SW 1271 (cell line): ENCODE measurements at places on chromosomes 1 and 21.

GRCh38 chr21:41666641-41667081, 100.2 kb downstream of the RIPK4 start:
- no peak for DNase-seq

- no peak for DNase-seq
Measured at GRCh38 chr1:240914506-240914905, 302.6 kb upstream of the GREM2 start.

DNA sequence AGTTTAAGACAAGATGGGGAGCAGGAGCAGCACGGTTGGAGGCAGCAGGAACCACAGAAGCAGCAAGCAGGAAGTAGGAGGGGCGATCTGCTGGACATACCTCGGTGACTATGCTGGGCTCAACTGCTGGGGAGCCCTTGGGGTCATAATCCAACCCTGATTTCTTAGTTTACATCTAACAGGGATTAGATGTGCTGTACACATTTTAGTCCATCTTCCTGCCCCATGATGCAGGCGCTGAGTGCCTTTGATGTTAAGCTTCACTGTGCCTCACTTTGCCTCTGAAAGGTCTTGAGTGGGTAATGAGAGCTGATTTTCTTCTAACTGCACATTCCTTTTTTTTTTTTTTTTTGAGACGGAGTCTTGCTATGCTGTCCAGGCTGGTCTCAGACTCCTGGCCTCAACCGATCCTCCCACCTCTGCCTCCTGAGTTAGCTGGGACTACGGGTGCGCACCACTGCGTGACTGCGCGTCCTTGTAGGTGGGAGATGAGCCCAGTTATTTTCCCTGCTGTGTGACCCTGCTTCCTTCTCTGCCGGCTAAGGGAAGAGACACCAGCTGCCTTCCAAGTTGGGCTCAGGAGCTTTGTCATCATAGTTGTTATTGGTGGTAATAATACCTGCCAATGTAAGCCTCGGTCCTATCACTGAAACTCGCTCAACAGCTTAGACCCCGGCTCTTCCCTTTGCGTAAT, 1.1 kb upstream of the RCAN3 start:
- DNase-seq = peak; percentile 11

GRCh38 chr1:168498956-168499687, 44.7 kb downstream of the XCL2 start:
- DNase-seq = no peak

GRCh38 chr21:15968776-15969310, 239.1 kb downstream of the USP25 start:
- no peak for DNase-seq

DNA sequence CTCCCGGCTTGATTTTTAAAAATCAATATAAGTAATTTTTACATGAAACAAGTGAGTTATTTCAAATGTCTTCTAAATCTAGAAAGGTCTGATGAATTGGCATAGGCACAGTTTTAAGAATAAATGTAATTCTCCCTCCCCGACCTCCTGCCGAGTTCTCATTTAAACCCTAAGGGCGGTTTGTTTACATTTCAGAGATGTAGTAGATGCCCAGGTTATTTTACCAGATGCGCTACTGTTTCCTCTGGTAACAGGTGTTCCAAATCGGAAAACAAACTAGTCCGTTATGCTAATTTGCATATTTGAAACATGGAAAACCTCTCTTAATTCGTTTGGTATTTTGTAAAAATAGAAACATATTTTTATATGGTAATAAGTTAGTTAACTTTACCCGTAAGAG, 53.8 kb upstream of the CFAP126 start:
- DNase-seq = no peak

DNA sequence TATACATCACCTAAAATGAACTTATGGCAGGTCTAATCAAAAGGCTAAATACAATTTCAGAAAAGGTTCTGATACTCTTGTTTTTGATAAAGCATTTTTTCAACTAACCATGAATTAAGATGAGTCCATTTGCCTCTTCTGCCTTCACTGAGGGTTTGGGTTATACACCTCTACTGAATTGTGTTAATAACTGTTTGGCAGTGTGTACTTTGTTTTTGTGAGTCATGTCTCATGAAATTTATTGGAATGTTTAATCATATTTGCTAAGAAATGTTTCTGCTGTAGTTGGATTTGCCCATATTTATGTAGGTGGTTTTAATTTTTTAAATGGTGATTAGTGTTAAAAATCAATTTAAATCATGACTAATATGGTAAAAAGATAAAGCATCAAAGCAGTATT, 190.5 kb downstream of the HS2ST1 start:
- DNase-seq = no peak

DNA sequence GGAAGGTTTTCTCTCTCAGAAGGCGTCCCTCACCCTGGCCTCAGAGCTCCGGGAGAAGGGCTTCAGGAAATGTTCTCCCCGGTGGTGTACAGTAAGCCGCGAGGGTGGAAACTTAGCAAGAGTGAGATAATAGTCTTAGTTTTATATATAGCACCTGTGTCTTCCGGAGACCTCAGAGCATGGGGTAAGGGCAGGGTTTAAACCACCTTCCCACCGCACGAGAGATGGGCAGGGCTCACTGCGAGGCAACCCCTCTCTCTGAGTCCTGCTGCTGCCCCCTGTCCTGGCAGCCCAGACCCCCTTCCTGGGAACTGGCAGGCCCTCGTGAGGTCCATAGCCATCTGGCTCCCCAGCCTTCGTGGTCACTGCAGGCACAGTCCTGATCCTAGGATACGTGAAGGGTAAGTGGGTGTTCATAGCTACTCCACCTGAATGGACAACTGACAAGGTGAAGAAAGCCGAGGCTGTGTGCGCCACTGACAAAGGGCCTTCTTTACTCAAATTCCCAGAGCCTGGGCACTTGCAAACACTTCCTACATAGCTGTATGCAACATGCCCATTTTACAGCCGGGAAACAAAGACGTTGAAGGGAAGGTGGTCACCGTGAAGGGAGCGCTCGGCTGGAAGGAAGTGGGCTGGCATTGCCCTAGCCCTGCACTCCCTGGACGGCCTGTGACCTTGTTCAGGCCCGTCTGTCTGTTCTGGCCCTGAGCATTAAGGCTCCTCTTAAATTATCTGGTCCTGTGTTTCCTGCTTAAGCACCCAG, 26.9 kb downstream of the ITPKB start:
- DNase-seq = no peak

- DNase-seq = peak; percentile 14
Measured at GRCh38 chr21:38126666-38127303, 130.0 kb upstream of the KCNJ15 start.

DNA sequence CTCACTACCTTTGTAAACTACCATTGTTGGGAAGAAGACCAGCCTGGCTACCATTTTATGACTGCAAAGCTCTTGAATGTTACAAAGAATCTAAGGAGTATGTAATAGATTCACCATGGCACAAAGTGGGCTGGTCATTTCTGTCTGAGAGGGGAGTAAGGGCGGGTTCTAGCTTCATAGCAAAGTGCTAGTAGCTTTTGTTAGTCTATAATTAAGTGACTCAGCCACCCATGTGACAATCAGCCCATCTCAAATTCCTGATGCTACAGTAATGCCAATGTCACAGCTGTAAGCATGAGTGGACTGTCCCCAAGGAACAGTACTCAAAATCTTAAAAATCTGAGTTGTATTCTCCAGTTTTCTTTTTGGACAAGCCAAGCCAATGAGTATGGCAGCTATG, 15.4 kb upstream of the OTUD3 start:
- no peak for DNase-seq

- no peak for DNase-seq
Measured at GRCh38 chr1:213914392-213914791, 73.4 kb upstream of the PROX1 start.

- no peak for DNase-seq
Measured at GRCh38 chr1:8722366-8722765, 95.1 kb downstream of the RERE start.

DNA sequence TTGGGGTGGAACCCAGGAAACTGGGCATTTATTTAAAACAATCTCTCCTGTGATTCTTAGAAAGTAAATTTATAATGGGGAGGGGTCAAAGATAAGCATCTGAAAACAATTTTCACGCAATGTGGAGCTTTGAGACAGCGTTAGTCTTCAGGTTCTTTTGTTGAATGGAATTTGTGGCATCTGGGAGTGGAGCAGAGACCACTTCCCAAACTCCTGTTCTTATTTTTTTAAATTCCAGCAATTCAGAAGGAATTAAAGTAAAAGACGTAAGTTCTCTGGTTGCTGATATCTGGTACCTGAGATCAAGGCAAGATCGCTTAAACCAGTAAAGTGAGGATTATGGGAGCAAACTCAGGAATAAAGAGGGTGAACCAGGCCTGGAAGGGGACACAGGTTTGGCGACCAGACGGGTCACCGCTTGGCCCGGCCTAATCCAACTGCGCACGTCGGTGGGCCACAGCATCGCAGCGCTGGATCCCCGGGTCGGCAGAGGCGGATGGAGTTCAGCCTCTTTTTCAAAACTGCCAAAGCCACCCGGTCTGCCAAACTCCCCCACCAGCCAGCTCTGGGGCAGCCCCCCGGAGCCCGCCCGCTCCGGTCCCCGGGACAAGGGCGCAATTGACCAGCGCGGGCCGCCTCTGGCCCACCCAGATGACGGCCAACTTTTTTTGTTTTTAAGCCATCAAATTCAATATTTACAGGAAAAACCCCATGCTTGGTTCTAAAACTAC, 754 bp upstream of the PDPN start:
- no peak for DNase-seq

- no peak for DNase-seq
Measured at GRCh38 chr1:77970192-77970591, 8.7 kb downstream of the FUBP1 start.

DNA sequence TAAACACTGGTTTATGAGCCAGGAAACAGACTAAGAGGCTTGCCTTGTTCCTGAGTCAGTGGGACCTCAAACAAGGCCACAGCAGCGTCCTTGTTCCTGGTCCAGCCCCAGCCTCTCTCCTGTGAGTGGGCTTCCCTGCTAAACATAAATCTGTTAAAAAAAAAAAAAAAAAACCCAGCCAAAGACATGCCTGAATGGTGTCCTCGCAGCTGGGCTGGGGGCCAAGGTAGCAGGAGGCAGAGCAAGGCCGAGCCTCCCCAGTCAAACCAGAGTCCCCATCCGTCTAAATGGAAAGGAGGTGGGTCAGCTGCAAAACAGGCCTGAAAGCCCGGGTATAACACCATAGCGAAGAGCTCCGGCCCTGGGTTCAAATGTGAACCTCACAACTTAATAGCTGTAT, 18.1 kb upstream of the IFFO2 start:
- no peak for DNase-seq

DNA sequence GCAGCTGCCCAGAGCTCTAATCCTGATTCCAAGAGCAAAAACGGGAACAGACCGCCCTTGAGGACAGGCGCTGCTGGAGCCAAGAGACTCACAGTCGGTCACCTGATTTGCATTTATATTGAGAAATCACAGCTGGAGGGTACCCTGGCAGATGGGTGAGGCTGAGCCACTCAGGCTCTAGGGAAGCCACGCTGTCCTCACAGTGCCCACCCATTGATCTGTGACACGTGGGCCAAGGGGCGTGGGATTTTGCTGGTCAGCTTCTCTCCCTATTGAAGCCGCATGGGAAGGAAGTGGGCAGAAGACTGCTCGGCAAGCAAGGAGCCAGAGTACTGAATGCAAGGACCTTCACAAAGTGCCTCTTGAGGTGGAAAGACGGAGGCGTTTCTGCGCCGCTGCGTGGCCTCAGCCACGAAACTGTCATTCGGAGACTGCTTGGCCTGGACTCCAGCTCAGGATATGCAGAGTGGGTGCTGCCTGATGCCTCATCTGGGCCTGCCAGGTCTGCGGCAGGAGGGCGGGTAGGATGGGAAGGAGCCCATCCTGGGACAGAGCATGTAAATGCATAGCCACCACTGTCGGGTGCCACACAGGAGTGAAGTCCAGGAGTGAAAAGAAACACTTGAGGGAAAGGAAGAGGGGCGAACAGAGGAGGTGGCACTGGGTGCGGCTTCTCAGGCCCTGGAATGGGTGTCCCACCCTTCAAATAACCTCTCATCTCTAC, 139.8 kb downstream of the PGBD5 start:
- DNase-seq = no peak

- no peak for DNase-seq
Measured at GRCh38 chr21:40282912-40283886, 416.0 kb downstream of the PCP4 start.

DNA sequence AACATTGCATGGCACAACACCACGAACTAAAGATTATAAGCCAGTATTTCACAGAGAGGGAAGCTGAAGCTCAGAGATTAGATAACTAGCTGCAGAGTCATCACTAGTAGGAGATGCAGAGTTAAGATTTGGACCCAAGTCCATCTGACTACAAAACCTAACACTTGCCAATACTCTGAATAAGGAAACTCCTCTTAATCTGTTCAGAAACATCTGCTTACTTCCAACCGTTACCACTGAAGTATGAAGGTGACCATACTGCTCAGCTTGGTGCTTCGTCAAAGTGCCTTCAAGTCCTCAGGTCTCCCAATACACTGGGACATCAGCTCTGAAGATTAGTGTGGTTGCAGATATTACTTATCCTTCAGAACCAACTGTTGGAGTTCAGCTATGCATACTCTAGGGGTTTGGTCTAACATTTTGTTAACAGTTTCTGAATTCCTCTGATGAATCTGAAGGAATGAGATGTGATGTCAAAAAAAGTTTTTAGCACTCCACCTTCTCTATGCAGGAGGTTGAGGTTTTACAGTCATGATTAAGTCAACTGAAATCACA, 179.6 kb downstream of the TPR start:
- DNase-seq = no peak

- DNase-seq = no peak
Measured at GRCh38 chr1:247111259-247111699, 7.1 kb upstream of the ZNF669 start.

GRCh38 chr1:201284636-201285035, 1.3 kb downstream of the PKP1 start:
- no peak for DNase-seq

- no peak for DNase-seq
Measured at GRCh38 chr1:191970116-191970515, 188.1 kb upstream of the RGS18 start.

DNA sequence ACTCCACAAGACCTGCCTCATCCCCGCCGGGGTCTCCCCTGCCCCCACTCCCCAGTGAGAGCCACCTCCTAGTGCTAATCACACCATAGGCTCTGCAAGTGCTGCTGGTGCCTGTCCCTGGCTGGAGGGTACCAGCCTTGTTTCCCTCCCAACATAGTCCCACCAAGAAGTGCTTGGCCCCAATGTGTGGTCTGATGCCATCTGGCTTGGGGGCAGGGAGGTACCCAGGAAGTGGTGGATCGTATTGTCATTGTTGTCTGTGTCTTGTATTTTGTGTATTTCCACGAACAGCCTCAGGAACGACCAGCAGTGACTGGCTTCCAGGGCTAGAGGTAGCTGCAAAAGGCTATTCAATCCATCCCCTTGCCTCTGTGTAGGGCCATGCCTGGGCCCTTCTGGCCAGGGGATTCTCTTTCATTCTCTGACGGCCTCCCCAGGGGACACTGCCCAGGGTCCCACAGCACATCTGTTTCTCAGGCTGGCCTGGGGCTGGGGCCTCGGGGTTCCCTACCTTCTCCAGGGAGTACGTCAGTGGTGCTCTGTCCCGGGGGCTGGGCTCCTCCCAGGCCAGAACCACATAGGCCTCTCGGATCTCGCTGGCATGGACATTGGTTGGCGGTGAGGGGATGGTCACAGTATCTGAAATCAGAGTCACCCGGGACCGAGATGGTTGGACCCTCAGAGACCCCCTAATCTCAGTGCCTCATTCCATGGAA, 22.8 kb downstream of the MYOM3 start:
- no peak for DNase-seq

GRCh38 chr1:46677339-46677738, 5.7 kb downstream of the TEX38 start:
- no peak for DNase-seq
